ENCODE measurements at places on chromosomes 11 and 22.
A peak's percentile ranks its signal among the peaks of the same experiment; 100 is the strongest.

GRCh38 chr11:107769189-107769588 lies 57.3 kb upstream of the SLN start:
- DNase-seq = no peak

GRCh38 chr11:71354394-71355105 lies 93.6 kb downstream of the DHCR7 start:
- no peak for DNase-seq

- DNase-seq = peak; percentile 91
These were observed 18.1 kb upstream of the SCGB1A1 start for GRCh38 chr11:62400760-62401159.

- no peak for DNase-seq
These were observed 111.9 kb downstream of the EHF start for GRCh38 chr11:34732831-34733230.

- peak; percentile 42 for DNase-seq
These were observed 52.2 kb upstream of the CEP126 start for GRCh38 chr11:101862391-101863233.

DNA sequence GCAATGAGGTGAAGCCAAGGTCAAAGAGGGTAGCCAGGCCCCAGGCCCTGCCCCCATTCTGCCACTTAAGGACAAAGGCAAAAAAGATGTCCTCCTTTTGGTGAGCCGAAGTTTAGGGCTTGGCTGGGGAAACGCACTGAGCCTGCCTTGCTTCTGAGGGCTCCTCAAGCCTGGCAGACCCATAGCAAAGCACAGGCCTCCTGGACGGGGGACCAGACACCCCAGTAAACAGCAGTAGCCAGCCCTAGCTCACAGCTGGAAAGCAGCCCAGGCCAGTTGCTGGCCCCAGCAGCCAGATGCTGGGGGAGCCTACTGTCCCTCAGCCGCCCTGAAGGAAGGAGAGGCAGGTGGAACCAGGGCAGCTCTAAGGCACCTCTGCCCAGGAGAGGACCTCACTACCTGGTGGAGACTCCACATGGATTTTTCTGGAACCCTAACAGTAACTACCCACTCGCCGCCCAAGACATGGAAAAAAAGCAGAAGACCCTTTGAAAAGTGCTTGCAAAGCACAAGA lies 3.8 kb upstream of the PYGM start:
- DNase-seq = no peak

DNA sequence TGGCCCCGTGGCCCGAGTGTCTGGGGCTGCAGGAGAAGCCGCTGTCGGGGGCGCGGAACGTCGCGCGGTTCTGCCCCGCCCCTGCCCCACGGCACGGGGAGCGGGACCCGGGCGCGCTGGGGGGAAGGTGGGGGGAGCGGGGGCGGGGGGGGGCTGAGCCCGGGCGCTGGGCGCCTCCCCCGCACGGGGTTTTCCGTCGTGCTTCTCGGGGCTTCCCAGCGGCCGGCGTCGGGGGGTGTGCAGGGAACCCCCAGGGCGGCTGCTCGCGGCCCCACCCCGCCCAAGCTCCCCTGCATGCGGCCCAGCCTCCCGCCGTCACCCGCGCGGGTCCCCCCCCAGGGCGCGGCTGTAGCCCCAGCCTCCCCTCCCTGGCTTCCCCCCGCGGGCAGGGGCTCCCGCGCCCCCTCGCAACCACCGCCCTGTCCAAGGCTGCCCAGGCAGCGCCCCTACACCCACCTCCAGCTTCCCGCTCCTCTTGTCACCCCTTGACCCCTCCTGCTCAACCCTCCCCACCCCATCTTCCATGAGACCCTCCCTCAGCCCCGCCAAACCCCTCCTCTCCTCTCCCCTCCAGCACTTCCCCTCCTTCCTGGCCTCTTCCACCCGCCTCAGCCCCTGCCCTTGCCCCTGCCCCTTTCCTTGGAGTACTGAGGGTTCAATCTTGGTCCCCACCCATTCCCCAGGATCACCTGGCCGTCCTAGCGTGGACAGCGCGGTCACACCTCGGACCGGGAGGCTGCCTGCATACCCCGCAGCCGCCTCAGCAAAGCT lies 1.7 kb downstream of the IL17REL start:
- DNase-seq = no peak

- DNase-seq = no peak
These were observed 87.1 kb upstream of the LINC01488 start for GRCh38 chr11:69394234-69394868.

DNA sequence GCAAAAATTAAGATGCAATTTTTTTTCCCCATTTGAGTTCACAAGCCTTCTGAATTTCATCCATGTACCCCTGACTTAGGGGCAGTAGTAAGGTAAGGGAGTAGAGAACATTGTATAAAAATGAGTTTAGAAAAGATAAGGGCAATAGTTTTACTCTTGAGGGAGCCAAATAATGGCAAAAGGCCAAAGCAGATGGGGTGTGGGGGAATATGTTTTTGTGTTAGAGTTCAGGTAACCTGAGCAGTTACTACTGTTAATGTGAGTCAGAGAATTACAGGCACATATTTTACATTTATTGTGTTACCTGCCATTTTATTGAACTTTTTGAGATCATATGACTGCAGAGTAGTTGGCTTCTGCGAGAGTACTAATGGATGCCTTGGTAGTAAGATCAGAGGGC lies 3.1 kb downstream of the EED start:
- DNase-seq = no peak

DNA sequence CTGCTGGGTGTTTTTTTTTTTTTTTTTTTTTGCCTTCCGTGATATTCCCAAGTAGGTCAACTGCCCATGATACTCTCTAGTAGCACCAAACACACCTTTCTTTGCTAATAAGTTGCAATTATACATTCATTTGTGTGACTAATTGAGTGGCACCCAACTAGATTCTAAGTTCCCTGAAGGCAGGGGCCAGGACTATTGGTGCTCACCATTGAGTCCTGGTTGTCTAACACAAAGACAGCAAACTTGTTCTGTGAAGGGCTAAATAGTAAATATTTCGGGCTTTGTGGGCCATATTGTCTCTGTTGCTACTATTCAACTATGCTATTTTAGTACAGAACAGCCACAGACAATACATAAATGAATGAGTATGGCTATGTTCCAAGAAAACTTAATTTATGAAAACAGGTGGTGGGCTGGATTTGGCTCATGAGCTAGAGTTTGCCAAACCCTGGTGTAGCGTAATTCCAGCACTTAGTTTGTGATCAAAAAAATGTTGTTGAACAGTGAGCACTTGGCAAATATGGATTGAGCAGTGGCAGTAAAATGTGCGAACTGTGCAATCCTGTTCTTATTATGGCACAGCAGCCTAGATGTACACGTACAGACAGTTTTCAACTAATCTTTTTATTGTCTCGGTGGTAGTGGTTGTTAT lies 11.3 kb downstream of the ENDOD1 start:
- no peak for DNase-seq

DNA sequence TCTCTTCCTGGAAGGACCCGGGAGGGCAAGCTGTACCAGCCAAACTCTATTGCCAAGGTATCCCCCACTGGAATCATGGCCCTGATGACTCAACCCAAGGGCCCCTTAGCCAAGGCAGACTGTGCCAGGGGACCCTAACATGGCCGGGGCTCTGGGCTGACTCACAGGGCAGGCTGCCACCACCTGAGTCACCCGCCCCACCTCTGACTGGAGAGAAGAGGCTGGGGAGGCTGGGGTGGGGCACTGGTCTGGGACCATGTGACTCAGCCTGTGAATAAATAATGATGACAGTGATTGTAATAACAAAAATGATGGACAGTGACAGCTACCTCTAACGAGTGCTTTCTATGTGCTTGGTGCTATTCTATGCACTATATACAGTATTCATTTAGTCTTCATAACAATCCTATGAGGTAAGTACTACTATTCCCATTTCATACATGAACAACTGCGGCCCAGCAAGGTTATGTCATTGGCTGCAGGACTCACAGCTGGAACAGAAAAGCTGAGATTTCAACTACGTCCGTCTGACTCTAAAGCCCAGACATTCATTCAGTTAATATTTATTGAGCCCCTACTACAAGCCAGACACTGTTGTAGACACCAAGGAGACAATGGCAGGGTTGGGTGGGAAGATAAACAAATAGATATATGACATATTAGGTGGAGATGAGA lies 84.2 kb downstream of the FBXO7 start:
- DNase-seq = peak; percentile 75

- DNase-seq = peak; percentile 79
These were observed 43.2 kb upstream of the ETS1 start for GRCh38 chr11:128630367-128631230.

- DNase-seq = no peak
These were observed 18.4 kb downstream of the BCL2L13 start for GRCh38 chr22:17656870-17657395.

DNA sequence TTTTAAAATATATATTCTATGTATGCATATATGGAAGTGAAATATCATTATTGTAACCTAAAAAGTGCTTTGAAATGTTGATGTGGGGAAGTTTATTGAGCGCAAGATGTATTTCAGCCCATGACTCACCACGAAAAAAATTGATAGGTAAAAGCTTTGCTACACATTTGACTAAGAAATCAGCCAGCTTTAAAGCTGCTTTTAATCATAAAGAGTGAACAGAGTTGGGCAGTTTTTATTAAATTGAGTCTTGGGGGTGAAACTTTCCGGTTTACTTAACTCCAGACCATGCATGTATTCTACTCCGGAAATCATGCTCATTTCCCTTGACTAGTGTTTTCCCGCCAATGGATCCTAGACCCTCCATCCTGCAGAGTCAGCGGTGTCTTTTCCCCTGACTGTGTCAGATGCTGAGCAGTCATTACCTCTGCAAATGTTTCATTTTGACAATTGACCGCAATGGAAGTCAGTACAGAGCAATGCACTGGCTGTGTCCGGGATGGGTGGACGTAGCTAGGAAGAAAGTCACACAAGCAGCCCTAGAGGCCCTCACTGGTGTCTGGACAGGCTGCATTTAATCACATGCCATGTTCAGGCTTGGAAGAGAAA lies 47.2 kb upstream of the MPEG1 start:
- no peak for DNase-seq

DNA sequence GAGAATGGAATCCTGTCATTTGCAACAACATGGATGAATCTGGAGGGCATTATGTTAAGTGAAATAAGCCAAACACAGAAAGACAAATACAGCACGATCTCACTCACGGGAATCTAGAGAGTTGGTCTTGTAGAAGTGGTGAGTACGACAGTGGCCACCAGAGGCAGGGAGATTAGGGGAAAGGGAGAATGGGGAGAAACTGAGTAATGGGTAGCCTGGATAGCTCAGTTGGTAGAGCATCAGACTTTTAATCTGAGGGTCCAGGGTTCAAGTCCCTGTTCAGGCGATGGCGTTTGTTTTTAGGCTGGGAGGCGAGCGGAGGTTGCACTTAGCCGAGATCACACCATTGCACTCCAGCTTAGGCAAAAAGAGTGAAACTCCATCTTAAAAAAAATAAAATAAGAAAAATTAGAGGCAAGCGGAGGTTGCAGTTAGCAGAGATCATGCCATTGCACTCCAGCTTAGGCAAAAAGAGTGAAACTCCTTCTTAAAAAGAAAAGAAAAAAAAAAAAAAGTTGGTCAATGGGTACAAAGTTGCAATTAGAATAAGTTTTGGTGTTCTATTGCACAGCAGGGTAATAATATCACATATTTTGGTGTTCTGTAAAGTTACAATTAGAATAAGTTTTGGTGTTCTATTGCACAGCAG lies 95.7 kb upstream of the UBASH3B start:
- DNase-seq = no peak

GRCh38 chr11:59727426-59727825 lies 13.8 kb upstream of the OR10V1 start:
- no peak for DNase-seq

- no peak for DNase-seq
These were observed 156.4 kb downstream of the FAM181B start for GRCh38 chr11:82577246-82577645.

DNA sequence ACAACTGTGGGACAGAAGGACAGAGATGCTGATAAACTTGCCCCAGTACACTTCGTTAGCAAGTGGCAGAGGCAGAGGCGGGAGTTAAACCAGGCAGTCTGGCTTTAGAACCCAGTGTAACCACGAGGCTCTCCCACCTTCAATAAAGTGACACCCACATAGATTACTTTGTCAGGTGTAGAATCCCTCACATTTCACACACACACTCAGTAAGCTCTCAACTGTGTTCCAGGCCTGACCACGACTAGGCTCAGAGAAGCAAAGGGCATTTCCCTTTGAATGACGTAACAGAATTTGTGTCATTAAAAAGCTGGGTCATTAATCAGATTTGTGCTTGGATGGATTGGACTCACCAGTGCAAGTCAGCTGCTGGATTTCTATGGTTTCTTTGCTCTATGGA lies 118.3 kb upstream of the RCN1 start:
- no peak for DNase-seq

- no peak for DNase-seq
These were observed 188.0 kb upstream of the NCAM1 start for GRCh38 chr11:112773264-112773663.

- DNase-seq = no peak
These were observed 29.8 kb downstream of the CHORDC1 start for GRCh38 chr11:90192869-90193582.

GRCh38 chr11:61162092-61162941 lies 1.1 kb upstream of the VPS37C start:
- peak; percentile 42 for DNase-seq

GRCh38 chr11:1706634-1707400 lies 9.8 kb downstream of the KRTAP5-6 start:
- no peak for DNase-seq

- DNase-seq = no peak
These were observed 2.6 kb downstream of the EWSR1 start for GRCh38 chr22:29270475-29271271.

DNA sequence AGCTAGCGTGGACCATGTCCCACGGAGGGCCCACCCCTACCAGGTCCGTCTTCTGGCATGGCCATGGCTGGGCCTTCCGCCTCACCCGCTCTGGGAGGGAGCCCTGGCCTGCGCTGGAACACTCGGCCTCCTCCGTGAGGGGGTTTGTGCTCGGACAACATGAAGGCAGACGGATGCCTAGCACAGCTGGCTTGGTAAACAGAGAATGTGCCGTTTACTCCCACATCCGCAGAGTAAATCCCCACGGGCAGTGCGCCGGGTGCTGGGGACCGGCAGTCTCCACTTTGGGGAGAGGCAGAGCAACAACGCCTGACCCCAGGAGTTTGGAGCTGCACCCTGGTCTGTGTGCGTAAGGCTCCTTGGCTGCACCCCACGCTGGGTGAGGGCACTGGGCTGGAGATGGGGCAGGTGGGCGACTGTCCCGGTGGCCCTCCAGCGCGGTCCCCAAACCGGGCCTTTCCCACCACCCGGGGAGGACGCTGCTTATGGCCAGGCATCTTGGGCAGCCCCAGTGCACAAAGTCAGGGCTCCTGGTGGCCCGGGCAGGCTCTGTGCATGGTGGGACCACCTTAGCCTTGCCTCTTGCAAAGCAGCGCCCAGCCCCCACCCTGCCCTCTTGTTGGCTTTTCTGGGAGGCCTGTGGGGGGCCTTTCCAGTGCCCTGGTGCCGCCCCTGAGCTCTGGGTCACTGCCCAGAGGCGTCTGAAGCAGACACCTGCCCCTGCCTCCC lies 30.7 kb upstream of the MUC5AC start:
- DNase-seq = no peak

GRCh38 chr11:32034149-32034548 lies 56.7 kb upstream of the RCN1 start:
- DNase-seq = peak; percentile 77

- DNase-seq = peak; percentile 81
These were observed 26.5 kb downstream of the ARHGEF17 start for GRCh38 chr11:73334384-73335203.
